Sigmoid colon (tissue), 7 donors: ENCODE measurements at places on chromosomes 1 and 21. TPM values are rescaled to one million over a fixed set of nuclear protein-coding genes. Genes with fewer than 3 reads are reported as not detected.

- DNase-seq = no peak
- H3K36me3 ChIP-seq = no peaks in the 10 kb centered on the region
- no peak overlapping the region for H3K4me3 ChIP-seq
- no peaks in the 10 kb centered on the region for H3K27me3 ChIP-seq
These were observed 30.4 kb downstream of the CDC14A start for GRCh38 chr1:100382657-100383056.

Gene KLHDC9
- total RNA-seq = 9.9 TPM

DNA sequence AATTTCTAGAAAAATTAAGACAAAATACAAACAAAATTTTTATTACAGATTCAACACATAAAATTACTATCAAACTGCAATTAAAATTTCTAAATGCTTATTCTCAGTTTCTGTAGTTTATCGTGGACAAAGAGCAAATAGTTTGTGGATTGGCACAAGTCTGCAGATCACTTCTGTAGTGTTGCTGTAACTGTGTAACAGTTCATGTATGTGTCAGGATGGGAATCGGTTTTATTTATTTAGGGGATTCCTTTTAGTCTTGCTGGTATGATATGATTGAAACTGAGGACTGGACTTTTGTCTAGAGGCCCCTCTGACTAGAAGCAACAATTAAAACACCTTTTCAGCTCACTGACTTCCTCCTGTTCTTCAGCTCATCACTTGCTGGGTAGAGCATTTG lies 60.8 kb downstream of the LRIG2 start:
- DNase-seq = no peak
- H3K27ac ChIP-seq = no peak overlapping the region
- H3K36me3 ChIP-seq = no peaks in the 10 kb centered on the region
- peaks cover 14% of the 10 kb centered on the region for H3K4me1 ChIP-seq
- no peak overlapping the region for H3K4me3 ChIP-seq

Gene EPHA8
- total RNA-seq = not detected

- no peak overlapping the region for H3K27ac ChIP-seq
- H3K4me1 ChIP-seq = peaks cover 12% of the 10 kb centered on the region
- H3K4me3 ChIP-seq = no peak overlapping the region
- H3K27me3 ChIP-seq = no peaks in the 10 kb centered on the region
- no peaks in the 10 kb centered on the region for H3K36me3 ChIP-seq
These were observed 346.4 kb downstream of the VAV3 start for GRCh38 chr1:107618539-107618938.

Gene KCNA3
- total RNA-seq = 0.71 TPM

DNA sequence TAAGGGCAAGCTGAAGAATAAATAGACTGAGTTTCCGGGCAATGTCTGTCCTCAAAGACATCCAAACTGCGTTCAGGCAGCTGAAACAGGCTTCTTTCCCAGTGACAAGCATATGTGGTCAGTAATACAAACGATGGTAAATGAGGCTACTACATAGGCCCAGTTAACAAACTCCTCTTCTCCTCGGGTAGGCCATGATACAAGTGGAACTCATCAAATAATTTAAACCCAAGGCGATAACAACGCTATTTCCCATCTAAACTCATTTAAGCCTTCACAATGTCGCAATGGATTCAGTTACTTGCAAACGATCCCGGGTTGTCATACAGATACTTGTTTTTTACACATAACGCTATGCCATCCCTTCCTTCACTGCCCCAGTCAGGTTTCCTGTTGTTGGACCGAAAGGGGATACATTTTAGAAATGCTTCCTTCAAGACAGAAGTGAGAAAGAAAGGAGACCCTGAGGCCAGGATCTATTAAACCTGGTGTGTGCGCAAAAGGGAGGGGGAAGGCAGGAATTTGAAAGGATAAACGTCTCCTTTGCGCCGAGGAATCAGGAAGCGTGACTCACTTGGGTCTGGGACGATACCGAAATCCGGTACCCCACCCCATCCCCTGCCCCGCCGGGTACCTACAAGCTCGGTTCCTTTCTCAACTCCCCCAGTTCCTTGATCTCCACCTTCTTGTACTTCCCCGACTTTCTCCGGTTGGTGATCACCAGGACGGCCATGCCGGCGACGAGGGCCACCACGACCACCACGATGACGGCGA lies 1.3 kb downstream of the TACSTD2 start:
- H3K36me3 ChIP-seq = no peaks in the 10 kb centered on the region
- peak overlapping the region; percentile 38 for H3K4me3 ChIP-seq
- H3K27me3 ChIP-seq = peaks cover 19% of the 10 kb centered on the region

Gene KRTAP21-2
- total RNA-seq = not detected

GRCh38 chr1:101137144-101138126 lies 99.4 kb upstream of the S1PR1 start:
- no peak for DNase-seq
- H3K4me3 ChIP-seq = no peak overlapping the region

GRCh38 chr21:44818640-44819011 lies 764 bp upstream of the SUMO3 start:
- no peaks in the 10 kb centered on the region for H3K27me3 ChIP-seq
- H3K4me3 ChIP-seq = peak overlapping the region; percentile 54
- H3K36me3 ChIP-seq = peaks cover 3% of the 10 kb centered on the region

GRCh38 chr1:28927648-28928313 lies 13.4 kb downstream of the EPB41 start:
- H3K27ac ChIP-seq = peak overlapping the region; percentile 71
- no peak overlapping the region for H3K4me3 ChIP-seq
- H3K36me3 ChIP-seq = no peaks in the 10 kb centered on the region
- H3K4me1 ChIP-seq = peaks cover 14% of the 10 kb centered on the region
- no peaks in the 10 kb centered on the region for H3K27me3 ChIP-seq
- no peak for DNase-seq

GRCh38 chr1:173257805-173258204 lies 50.7 kb upstream of the TNFSF4 start:
- H3K4me3 ChIP-seq = no peak overlapping the region
- no peak overlapping the region for H3K27ac ChIP-seq
- no peaks in the 10 kb centered on the region for H3K27me3 ChIP-seq
- no peaks in the 10 kb centered on the region for H3K4me1 ChIP-seq
- H3K36me3 ChIP-seq = no peaks in the 10 kb centered on the region

- DNase-seq = peak; percentile 85
- H3K4me1 ChIP-seq = peaks cover 31% of the 10 kb centered on the region
- no peak overlapping the region for H3K4me3 ChIP-seq
- H3K27ac ChIP-seq = no peak overlapping the region
- H3K27me3 ChIP-seq = no peaks in the 10 kb centered on the region
These were observed 2.6 kb upstream of the CREG1 start for GRCh38 chr1:167555971-167556714.

DNA sequence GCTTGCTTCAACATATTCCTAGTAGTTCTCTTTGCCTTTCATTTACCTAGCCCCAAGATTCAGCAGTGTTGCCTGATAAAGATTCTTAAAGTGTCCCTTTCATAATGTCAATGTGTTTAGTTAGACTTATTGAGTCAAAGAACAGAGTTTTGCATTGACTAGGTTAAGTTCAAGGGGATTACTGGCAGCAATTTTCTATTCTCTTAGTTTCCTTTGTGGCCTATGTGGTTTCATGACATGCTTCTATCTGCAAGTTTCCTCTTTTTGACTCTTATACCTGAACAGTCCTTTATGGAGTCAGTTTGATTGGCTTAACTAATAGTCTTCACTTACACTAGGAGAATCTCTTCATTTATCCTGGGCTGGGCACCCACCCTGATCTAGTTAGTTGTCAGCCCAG lies 151.3 kb downstream of the ADGRL4 start:
- H3K4me1 ChIP-seq = no peaks in the 10 kb centered on the region
- no peak overlapping the region for H3K4me3 ChIP-seq
- no peak overlapping the region for H3K27ac ChIP-seq
- no peaks in the 10 kb centered on the region for H3K36me3 ChIP-seq
- no peak for DNase-seq
- H3K27me3 ChIP-seq = no peaks in the 10 kb centered on the region

GRCh38 chr1:14968251-14968851 lies 185.2 kb upstream of the TMEM51 start:
- H3K36me3 ChIP-seq = no peaks in the 10 kb centered on the region
- H3K27me3 ChIP-seq = no peaks in the 10 kb centered on the region
- H3K4me1 ChIP-seq = peaks cover 32% of the 10 kb centered on the region
- peak overlapping the region; percentile 42 for H3K27ac ChIP-seq
- DNase-seq = peak; percentile 85

DNA sequence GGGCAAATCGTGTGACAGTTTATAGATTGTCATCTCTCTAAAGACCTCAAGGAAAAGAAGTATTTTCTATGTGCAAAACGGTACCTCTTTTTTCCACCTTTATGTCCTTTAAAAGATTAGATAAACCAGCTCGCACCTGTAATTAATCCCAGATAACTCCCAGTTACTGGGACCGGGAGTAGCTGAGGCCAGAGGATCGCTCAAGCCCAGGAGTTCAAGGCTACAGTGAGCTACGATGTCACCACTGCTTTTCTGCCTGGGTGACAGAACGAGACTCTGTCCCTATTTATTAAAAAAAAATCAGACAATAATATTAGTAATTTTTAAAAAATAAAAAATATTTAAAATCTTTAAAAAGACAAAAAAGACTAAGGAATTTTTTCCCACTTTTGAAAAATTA lies 141.4 kb downstream of the NR5A2 start:
- H3K4me1 ChIP-seq = no peaks in the 10 kb centered on the region
- no peak overlapping the region for H3K4me3 ChIP-seq
- no peaks in the 10 kb centered on the region for H3K36me3 ChIP-seq
- H3K27ac ChIP-seq = no peak overlapping the region

- peaks cover 5% of the 10 kb centered on the region for H3K36me3 ChIP-seq
- peaks cover 33% of the 10 kb centered on the region for H3K4me1 ChIP-seq
- DNase-seq = peak; percentile 52
- no peaks in the 10 kb centered on the region for H3K27me3 ChIP-seq
- H3K27ac ChIP-seq = peak overlapping the region; percentile 99
- no peak overlapping the region for H3K4me3 ChIP-seq
These were observed 1.1 kb upstream of the RHOC start for GRCh38 chr1:112708002-112708448.

DNA sequence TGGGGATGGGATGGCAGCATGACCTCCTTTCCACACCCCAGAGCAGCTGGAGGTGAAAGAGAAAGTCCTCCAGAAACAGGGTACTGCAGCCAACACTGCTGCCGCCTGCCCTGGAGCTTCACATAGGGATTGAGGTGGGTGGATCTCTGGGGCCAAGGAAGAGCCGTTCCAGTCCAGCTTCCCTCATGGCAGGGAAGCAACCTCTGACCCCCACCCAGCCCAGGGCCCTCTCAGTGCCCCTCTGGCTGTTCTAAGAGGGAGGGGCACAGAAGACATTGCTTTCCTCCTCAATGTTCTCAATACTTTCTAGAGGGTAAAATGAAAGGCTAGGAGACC lies 5.7 kb downstream of the KIF21B start:
- H3K27ac ChIP-seq = no peak overlapping the region
- no peak for DNase-seq
- no peaks in the 10 kb centered on the region for H3K27me3 ChIP-seq
- no peak overlapping the region for H3K4me3 ChIP-seq
- no peaks in the 10 kb centered on the region for H3K36me3 ChIP-seq

DNA sequence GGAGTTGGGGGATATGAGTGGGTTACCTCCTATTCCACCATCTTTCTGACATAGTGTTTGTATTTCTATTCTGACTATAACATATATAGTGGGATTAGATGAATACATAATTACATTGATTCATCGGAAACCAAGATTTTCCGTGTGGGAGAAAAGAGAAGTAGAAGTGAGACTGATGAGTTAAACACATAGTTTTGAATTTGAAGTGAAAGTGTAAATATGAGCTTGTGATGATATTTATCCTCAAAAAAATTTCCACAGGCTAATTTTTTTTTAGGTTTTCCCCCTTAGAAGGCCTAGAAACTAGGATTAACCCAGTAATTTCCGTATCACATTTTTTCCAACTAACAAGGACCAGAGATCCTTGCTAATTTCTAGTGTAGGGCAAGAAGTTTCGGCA lies 6.9 kb downstream of the CD1B start:
- H3K4me3 ChIP-seq = no peak overlapping the region
- DNase-seq = no peak
- H3K36me3 ChIP-seq = no peaks in the 10 kb centered on the region
- no peaks in the 10 kb centered on the region for H3K27me3 ChIP-seq
- no peak overlapping the region for H3K27ac ChIP-seq

- peak overlapping the region; percentile 84 for H3K27ac ChIP-seq
- no peak overlapping the region for H3K4me3 ChIP-seq
- no peaks in the 10 kb centered on the region for H3K27me3 ChIP-seq
- peak; percentile 66 for DNase-seq
- no peaks in the 10 kb centered on the region for H3K36me3 ChIP-seq
- peaks cover 64% of the 10 kb centered on the region for H3K4me1 ChIP-seq
These were observed 157.9 kb downstream of the PEX14 start for GRCh38 chr1:10632691-10633090.

GRCh38 chr1:157089789-157090188 lies 9.8 kb downstream of the ETV3L start:
- no peak overlapping the region for H3K27ac ChIP-seq
- H3K27me3 ChIP-seq = no peaks in the 10 kb centered on the region
- peak; percentile 63 for DNase-seq
- H3K36me3 ChIP-seq = no peaks in the 10 kb centered on the region

DNA sequence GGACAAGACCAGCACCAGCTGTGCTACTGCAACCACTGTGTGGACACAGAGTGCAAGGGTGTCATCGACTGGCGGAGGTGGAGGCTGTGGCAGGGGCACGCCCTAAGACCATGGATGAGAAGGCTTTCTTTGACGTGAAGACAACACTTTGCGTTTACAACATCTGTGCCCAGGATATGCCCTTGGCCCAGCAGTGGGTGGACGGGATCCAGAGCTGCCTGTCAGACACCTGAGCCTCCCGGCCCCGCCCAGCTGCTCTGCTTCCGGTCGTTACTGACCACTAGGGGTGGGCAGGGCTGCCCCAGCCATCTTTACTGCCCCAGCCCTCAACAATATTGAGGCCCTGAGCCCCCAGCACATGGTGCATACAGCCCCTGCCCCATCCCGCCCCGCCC lies 21.4 kb upstream of the NPPB start:
- no peaks in the 10 kb centered on the region for H3K27me3 ChIP-seq
- no peaks in the 10 kb centered on the region for H3K36me3 ChIP-seq
- H3K27ac ChIP-seq = peak overlapping the region; percentile 56
- no peak overlapping the region for H3K4me3 ChIP-seq
- no peak for DNase-seq

DNA sequence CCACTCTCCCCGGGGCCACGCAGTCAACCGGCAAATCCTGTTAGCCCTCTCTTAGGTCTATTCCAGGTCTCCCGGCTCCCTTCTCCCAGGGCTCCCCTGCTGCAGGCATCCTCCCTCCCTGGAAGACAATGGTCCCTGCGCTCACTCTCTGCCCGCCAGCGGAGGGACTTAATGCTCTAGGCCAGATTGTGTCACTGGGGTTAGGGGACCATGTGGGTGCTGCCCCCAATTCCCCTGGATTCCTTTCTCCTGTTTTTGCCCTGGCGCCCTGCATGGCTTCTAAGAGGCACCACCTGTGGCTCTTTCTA lies 8.2 kb downstream of the FAM131C start:
- H3K36me3 ChIP-seq = no peaks in the 10 kb centered on the region
- no peaks in the 10 kb centered on the region for H3K4me1 ChIP-seq
- no peak overlapping the region for H3K4me3 ChIP-seq
- H3K27me3 ChIP-seq = no peaks in the 10 kb centered on the region
- no peak overlapping the region for H3K27ac ChIP-seq

GRCh38 chr1:40363721-40364120 lies 9.8 kb upstream of the SMAP2 start:
- H3K36me3 ChIP-seq = no peaks in the 10 kb centered on the region
- no peak overlapping the region for H3K27ac ChIP-seq
- H3K4me1 ChIP-seq = no peaks in the 10 kb centered on the region
- H3K4me3 ChIP-seq = no peak overlapping the region

Gene GJB3
- not detected for total RNA-seq

GRCh38 chr1:25629836-25630235 lies 13.2 kb downstream of the MAN1C1 start:
- no peaks in the 10 kb centered on the region for H3K4me1 ChIP-seq
- H3K27me3 ChIP-seq = no peaks in the 10 kb centered on the region
- H3K4me3 ChIP-seq = no peak overlapping the region
- H3K36me3 ChIP-seq = no peaks in the 10 kb centered on the region
